ENCODE measurements at places on chromosomes 4 and X.
A peak's percentile ranks its signal among the peaks of the same experiment; 100 is the strongest.

DNA sequence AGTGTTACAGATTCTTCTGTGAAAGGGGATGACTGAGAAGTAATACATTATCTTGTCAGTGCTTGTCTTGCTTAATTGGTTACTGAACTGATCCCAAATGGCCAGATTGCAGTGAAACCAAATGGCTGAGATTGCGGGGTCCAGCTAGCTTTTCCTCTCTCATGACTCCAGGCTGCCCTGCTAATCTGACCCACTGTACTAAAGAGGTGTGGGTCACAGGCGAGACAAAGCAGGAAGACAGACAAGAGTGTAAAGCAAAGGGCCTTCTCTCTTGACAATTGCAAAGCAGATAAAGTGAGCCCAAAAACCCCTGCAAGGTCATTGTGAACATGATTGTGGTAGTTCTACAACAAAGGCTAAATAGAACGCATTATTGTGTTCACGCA, 2.1 kb downstream of the TMEM150C start:
- DNase-seq, result no peak

- DNase-seq, result peak; percentile 57
Measured at GRCh38 chr4:151540728-151541388, 131.9 kb downstream of the FHIP1A start.

DNA sequence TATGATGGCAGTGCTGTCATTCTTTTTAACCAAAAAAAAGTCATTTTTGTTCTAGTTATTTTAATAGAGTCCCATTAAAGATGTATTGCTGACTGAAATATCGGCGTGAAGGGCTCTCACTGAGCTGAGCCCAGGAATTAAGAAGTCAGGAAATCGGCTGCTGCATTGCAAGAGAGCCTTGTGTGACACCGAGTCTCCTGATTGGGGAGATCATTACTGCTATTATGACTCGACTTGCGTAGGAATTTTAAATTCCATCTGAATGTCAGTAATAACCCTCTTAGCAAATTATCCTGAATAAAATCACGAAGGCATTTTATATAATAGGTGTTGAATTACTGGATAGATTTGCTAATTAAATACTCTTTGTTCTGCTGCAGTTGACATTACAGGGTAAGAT, 111.5 kb downstream of the POLA1 start:
- no peak for DNase-seq

DNA sequence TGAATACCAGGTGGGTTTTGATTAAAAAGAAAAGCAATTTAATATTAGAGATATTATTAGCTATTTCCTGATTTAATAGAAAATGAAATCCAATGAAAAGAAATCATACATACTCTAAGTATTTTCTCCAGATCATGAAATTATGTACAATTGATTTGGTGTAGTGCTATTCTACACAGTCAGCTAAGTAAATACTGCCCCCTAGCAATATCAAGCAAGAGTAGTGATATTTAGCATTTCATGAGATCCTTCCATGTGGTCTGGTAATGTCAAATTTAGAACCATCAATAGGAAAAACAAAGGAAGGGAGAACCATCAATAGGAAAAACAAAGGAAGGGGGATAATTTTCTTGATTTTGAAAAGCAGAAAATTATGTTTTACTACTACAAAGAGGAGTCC, 114.6 kb downstream of the TBCK start:
- DNase-seq, result no peak

DNA sequence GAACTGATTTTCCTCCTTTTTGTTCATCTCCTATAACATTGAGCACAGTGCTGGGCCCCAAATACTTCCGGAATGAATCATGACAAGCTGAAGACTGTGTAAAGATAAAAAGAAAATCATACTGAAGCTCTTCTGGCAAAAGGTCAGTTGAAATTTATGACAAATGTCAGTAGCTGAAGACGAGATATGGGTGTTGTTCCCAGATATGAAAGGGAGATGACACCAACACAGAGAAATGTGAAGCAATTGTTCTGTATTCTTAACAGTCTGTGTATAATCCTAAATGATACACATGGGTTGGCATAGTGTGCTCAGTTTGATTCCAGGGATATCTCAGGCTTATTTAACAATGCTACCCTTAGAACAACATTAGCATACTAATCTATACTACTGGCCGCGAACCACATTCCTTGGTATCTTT, 170.5 kb upstream of the PITX2 start:
- no peak for DNase-seq

GRCh38 chr4:183875251-183875825, 29.8 kb upstream of the STOX2 start:
- DNase-seq, result no peak
